ENCODE measurements at places on chromosomes 2 and 18. TPM values are rescaled to one million over a fixed set of nuclear protein-coding genes. Genes with fewer than 3 reads are reported as not detected.
A peak's percentile ranks its signal among the peaks of the same experiment; 100 is the strongest.

DNA sequence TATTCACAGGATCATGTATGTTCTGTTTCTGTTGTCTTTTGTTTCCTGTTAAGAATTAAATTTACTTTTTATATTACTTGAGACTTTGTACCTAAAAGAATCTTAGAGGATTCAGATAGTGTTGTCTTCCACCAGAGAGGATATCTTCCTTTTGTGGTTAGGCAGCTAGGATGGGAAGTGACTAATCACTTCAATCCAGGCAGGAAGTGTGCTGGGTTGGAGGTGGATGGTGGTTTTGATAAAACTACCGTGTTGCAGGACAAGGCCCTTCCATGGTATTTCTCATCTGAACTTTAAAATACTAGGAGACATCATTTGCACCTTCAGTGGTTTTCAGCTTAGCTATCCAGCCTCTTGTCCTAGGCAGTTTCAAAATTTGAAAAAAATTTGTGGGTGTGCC, 728.6 kb upstream of the CDH2 start:
- no peaks in the 10 kb centered on the region for H3K27me3 ChIP-seq
- H3K4me1 ChIP-seq = no peaks in the 10 kb centered on the region
- H3K27ac ChIP-seq = no peak overlapping the region
- no peak for DNase-seq

DNA sequence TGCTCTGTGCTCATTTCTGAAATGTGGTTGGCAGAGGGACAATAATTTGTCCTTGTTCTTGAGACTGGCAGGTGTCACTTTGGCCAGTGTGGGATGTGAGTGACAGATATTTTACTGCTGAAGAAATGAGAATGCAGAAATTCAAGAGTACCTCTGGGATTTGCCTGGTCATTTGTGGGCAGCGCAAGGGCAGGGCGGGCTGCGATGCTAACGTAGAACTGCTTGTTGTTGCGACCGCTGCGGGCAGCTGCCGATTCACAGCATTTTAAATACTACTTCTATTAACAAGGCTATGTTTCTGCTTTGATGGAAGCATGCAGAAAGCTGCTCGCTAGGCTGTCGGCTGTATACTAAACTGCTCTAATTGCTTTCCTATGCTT, 268.6 kb downstream of the FIGN start:
- no peak overlapping the region for H3K27ac ChIP-seq
- DNase-seq = no peak
- no peaks in the 10 kb centered on the region for H3K27me3 ChIP-seq

The SFTPB gene
- total RNA-seq = 0.23 TPM

DNA sequence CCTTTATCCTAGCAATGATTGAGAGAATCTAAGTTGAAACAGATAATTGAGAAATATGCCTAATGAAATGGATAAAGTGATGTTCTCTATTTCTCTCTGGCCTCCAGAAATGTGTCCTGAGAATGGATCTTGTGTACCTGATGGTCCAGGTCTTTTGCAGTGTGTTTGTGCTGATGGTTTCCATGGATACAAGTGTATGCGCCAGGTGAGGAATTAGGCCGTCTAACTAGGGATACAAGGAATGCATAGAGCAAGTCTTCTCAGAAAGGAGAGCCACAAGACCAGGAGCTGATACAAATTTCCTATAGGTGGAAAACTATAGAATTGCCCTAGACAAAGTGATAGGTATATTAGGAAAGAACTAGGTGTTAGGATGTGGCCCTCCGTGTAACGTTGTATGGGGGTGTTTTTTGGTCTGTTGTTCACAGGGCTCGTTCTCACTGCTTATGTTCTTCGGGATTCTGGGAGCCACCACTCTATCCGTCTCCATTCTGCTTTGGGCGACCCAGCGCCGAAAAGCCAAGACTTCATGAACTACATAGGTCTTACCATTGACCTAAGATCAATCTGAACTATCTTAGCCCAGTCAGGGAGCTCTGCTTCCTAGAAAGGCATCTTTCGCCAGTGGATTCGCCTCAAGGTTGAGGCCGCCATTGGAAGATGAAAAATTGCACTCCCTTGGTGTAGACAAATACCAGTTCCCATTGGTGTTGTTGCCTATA, 592 bp upstream of the CAD start:
- no peak for DNase-seq
- H3K4me1 ChIP-seq = peaks cover 7% of the 10 kb centered on the region
- H3K36me3 ChIP-seq = no peaks in the 10 kb centered on the region
- no peaks in the 10 kb centered on the region for H3K27me3 ChIP-seq

The IER3IP1 gene
- total RNA-seq = 6.9 TPM

DNA sequence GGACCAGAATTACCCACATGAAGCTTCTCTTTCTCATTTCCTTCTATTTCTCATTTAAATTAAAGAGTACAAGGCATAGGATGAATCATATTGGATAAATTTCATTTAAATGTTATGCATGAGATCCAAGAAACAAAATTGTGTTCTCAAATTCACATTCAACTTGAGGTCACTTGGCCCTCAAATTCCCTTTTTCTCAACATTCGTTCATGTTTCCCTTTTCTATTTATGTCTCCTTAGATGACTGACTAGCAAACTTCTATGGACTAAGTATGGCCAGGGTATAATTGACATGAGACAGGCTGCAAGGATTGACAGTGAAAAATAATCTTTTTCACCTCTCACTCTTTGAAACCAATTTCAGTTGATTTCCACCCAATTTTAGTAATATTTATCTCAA, 4.0 kb upstream of the LDLRAD4 start:
- no peak for DNase-seq
- no peaks in the 10 kb centered on the region for H3K36me3 ChIP-seq
- H3K27ac ChIP-seq = no peak overlapping the region
- H3K4me1 ChIP-seq = peaks cover 16% of the 10 kb centered on the region
- H3K27me3 ChIP-seq = no peaks in the 10 kb centered on the region
- H3K4me3 ChIP-seq = no peak overlapping the region

DNA sequence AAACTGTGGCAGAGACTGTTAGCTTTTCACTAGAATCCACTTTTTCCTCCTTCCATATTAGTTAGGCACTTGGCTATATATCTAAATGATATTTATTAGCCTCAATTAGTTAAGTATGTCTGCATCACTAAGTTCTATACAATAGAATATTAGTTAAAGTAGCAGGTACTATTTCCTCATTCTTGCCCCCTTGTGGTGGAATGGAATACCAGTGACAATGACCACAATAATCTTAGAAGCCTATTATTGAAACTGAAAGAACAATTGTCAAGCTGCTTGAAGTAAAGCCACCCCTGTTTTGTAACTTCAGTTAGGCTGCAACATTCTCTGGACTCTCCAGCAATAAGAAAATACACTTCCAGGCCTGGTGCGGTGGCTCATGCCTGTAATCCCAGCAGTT, 476.3 kb upstream of the VWC2L start:
- no peaks in the 10 kb centered on the region for H3K36me3 ChIP-seq
- H3K4me1 ChIP-seq = no peaks in the 10 kb centered on the region
- no peak overlapping the region for H3K4me3 ChIP-seq
- no peak overlapping the region for H3K27ac ChIP-seq
- H3K27me3 ChIP-seq = no peaks in the 10 kb centered on the region

DNA sequence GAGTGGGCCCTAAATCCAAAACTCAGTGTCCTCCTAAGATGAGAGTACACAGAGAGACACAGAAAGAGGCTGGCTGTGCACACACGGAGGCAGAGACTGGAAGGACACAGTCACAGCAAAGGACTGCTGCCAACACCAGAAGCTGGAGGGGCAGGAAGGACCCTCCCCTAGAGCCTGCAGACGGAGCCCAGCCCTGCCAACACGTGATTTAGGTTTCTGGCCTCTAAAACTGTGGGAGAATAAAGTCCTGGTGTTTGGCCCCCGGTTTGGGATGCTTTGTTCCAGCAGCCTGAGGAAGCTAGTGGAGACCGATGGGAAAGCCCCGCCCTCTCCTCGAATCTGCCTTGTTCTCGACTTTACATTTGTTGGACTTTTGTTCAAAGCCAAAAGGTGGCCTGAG, 10.6 kb downstream of the CNDP1 start:
- peak overlapping the region; percentile 74 for H3K27ac ChIP-seq
- H3K27me3 ChIP-seq = no peaks in the 10 kb centered on the region
- no peaks in the 10 kb centered on the region for H3K36me3 ChIP-seq
- H3K4me3 ChIP-seq = no peak overlapping the region
- peak; percentile 60 for DNase-seq
- peaks cover 7% of the 10 kb centered on the region for H3K4me1 ChIP-seq

The SFT2D3 gene
- 2.6 TPM for total RNA-seq

Data from heart left ventricle (tissue), 16 donors.